Stimulated activated CD8-positive, alpha-beta memory T cell treated with anti-CD3 and anti-CD28 coated beads, Interleukin-15, amount 100 ng/mL, for 4 hours (primary cell): ENCODE measurements at places on chromosomes 6 and 20.

DNA sequence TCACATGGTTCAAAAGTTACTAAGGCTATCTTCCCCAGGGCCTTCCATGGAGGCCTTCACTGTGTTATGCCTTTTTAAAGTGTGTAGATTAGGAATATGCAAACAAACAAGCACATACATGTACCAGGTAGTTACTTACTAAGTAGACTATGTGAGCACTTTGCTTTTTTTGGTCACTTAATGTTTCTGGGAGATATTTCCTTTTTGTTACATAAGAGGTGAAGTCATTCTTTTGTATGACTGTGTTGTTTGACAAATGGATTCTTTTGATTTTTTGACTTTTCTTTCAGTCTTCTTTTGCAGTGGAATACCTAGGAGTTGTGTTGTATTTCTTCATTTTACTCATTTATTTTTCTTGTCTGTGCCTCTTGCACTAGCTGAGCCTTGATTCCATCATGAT lies 39.6 kb upstream of the BCAS1 start:
- no peak for DNase-seq

DNA sequence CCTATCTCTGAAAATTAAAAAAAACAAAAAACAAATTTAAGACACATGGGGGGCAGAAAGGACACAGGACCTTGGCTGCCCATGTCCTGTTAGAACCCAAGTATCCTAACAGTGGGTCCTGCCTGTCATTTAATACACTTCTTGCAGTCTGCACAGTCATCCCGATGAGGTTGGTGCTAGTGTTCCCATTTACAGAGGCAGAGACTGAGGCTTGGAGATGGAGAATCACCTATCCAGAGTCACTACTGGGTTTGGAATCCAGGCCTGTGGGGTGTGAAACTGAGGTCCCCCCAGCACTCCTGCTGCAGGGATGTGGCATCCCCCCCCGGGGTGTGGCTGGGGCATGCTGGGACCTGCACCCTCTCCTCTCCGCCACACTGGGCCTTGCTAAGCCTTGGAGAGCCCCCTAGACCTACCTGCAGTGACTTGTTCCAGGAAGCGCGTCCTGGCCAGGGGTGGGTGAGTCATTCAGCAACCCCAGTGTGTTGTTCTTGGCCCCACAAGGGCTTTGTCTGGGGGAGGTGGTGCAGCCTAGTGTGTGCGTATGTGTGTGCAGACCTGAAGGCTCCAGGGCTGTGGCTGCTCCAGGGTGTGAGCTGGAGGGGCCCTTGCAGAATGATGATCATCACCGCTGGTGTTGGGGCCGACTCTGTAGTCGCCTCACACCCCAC lies 49.7 kb downstream of the BCAS4 start:
- DNase-seq: peak; percentile 14

DNA sequence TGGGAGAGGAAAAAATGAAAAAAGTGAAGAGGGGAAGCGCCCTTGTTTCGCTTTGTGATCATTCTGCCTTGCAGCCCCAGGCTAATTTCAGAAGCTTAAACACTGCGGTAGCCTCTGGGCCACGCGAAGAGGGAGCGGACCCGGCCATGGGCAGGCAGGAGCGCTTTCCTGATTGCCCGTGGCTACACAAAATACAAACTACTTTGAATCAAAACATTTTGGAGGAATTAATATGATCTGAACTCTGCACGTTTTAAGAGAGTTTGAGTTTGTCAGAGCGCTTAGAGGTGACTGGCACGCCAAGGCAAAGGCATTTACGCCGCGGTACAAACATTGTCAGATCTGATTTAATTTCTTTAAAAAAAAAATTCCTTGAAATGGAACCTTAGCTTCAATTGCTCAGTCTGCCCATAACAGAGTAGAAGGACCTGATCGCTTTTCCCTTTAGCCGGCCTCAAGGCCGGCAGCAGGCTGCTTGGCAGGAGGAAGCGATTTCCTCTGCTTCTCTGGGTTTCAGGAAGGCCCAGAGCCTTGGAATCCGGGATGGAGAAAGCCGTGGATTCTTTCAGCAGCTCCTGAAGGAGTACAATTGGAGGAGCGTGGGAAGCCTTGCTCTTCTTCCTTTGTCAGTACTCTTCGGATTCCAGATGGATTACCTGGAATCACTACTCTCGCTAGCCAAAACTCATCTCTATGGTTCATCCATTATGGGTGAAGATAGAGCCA lies 9.7 kb downstream of the TFAP2D start:
- DNase-seq: no peak

GRCh38 chr6:166726201-166726600 lies 99.2 kb upstream of the RPS6KA2 start:
- no peak for DNase-seq

- DNase-seq: no peak
Measured at GRCh38 chr20:5156675-5157448, 30.1 kb downstream of the CDS2 start.

- no peak for DNase-seq
Measured at GRCh38 chr6:141437011-141437410, 695.7 kb upstream of the GJE1 start.

- no peak for DNase-seq
Measured at GRCh38 chr20:1722513-1723050, 65.0 kb upstream of the SIRPG start.

GRCh38 chr6:35428421-35429149 lies 23.6 kb upstream of the FANCE start:
- no peak for DNase-seq

DNA sequence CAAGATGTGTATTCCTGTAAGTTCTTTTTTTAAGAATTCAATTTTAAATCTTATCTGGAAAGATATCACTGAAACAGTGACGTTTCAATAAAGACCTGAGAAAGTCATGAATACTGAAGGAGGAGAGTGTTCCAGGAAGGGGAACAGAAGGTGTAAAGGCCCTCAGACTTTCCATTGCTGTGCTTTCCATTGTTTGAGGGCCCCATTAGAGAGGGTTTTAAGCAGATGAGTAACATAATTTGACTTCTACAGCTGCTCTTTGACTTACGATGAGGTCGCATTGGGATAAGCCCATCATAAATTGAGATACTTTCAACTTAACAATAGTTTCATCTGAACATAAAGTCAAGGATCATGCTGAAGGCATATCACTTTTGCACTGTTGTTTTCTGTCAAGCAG lies 24.7 kb downstream of the ACOT13 start:
- no peak for DNase-seq

GRCh38 chr20:31485450-31486339 lies 10.6 kb downstream of the REM1 start:
- no peak for DNase-seq

DNA sequence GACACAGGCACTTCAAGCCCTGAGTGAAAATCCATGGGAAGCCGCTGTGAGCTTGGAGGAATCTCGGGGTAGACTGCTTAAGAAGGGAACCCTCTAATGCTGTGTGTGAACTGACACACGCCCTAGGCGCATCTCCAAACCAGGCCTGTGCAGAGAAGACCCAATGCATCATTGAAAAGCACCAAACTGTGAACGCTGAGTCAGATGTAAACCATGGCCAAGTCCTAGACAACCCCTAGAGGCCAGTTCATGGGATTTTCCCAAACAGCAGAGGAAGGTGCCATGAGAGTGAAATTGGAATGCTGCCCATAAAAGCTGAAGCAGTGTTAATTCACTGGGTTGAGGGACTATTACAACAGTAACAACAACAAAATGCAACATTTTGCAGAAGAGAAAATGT lies 296.5 kb downstream of the SMOC2 start:
- DNase-seq: no peak

GRCh38 chr6:13836170-13836569 lies 21.8 kb upstream of the MCUR1 start:
- no peak for DNase-seq

GRCh38 chr20:56400001-56400640 lies 7.7 kb downstream of the CSTF1 start:
- DNase-seq: no peak

- DNase-seq: no peak
Measured at GRCh38 chr6:43968110-43968965, 158.9 kb downstream of the MRPL14 start.

GRCh38 chr20:8272766-8273165 lies 140.7 kb downstream of the PLCB1 start:
- DNase-seq: no peak

DNA sequence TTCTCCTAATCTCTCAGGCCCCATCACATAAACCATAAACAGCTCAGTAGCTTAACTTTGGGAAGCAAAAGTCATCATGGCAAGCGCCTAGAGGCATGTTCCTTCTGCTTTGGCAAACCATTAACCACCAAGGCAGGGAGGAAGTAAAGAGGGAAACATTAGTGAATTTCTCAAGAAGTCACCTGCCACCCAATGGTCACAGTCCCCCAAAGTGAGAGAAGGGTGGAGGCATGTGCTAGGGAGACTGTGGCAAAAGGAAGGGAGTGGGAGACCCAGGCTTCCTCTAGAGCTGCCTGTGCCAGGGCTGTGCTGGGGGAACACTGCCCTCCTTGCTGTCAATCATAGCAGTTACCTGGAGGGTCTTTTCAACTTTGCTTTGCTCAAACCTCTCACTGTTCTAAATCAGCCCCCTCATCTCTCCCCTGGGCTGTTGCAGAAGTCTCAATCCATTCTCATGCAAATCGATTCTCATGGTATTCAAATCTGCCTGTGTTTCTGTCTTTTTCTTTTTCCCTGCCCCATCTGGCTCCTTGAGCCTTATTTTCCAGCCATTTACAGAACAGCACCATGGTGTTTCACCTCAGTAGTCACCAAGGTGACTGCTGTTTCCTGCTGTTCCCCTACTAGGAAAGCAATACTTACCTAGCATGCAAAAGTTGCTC lies 1.8 kb upstream of the RNF24 start:
- no peak for DNase-seq

DNA sequence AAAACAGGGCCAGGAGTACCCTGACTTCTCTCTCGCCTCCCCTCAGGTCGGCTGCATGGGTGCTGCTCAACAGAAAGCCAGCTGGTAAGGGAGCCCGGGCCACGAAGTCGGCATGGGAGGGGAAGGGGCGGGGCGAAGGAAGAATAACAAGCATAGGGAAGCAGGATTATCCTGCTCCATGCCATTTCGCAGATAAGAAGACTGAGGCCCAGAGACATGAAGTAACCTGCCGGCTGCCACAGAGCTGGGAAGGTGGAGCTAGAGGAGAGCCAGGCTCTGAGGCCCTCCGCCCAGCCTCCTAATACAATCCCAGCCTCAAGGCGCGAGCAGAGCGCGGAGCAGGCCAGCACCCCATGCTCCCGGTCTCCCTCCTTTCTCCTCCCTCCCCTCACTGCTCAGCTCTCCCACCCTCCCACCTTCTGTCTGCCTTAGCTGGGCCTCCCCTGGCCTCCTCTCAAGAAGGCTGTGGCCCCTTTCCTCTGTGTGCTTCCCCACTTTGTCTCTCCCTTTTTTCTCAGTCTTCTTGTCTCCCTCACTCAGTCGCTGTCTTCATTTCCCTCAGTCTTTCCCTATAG lies 13.2 kb upstream of the HMGA1 start:
- DNase-seq: no peak

DNA sequence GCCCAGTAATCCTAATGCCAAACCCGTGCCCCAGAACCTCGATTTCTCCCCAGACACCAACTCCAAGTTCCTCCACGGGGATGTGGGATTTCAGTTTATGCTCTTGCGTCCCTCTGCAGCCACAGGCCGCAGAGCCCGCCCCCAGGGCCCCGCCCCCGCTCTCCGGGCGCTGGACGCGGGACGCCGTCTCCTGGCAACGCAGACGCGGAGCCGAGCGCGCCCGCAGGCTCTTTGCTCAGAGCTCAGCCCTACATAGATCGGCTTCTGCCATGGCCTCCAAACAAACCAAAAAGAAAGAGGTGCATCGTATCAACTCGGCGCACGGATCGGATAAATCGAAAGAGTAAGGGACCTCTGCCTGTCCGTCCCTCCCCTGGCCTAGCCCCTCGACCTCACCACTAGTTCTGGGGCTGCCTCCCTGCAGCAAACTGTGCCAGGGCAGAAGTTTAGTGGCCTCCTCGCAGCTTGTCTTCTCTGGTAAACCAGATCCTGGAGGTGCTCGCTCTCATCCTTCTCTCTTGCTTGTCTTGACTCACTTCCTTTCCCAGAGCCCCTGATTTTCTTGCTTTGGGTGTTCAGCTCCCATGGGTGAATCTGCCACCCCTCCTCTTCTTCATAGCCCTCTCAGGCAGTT lies at the start of gene ADGB:
TSS of gene ADGB (plus strand) at position 201 of the 634 bp plus-strand sequence. CDS start at position 270, 69 bp downstream.
- no peak for DNase-seq

DNA sequence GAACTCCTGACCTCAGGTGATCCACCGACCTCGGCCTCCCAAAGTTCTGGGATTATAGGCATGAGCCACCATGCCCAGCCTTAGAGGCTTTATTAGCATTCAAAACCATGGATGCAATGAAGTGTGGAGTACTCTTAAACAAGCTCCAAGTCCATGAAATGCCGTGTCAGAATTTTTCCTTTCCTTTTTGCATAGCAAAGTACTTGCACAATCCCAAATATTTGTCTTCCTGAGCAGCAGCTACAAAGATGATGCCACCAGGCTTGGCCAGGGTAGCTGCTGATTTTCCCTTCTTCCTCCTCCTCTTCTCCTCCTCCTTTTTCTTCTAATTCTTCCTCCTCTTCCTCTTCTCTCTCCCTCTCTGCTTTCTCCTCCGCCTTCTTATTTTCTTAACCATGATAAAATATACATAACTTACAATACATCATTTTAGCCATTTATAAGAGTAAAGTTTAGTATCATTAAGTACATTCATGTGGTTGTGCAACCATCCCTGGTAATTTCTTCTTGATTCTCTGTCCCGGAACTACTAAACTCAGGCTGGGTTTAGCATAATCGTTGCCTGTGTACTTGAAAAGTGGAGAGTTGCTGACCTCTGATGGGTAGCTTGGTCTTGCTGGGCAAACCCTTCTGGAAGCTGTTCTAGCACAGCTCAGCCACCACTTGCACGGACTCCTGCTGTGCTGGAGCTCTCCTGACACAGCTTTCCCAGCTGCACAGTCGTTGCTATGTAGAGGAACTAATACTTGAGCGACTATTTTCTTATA lies 20.3 kb downstream of the MUCL3 start:
- DNase-seq: no peak

- DNase-seq: no peak
Measured at GRCh38 chr6:111743862-111744692, 129.2 kb downstream of the FYN start.

GRCh38 chr6:156996265-156996664 lies 219.1 kb downstream of the ARID1B start:
- no peak for DNase-seq

DNA sequence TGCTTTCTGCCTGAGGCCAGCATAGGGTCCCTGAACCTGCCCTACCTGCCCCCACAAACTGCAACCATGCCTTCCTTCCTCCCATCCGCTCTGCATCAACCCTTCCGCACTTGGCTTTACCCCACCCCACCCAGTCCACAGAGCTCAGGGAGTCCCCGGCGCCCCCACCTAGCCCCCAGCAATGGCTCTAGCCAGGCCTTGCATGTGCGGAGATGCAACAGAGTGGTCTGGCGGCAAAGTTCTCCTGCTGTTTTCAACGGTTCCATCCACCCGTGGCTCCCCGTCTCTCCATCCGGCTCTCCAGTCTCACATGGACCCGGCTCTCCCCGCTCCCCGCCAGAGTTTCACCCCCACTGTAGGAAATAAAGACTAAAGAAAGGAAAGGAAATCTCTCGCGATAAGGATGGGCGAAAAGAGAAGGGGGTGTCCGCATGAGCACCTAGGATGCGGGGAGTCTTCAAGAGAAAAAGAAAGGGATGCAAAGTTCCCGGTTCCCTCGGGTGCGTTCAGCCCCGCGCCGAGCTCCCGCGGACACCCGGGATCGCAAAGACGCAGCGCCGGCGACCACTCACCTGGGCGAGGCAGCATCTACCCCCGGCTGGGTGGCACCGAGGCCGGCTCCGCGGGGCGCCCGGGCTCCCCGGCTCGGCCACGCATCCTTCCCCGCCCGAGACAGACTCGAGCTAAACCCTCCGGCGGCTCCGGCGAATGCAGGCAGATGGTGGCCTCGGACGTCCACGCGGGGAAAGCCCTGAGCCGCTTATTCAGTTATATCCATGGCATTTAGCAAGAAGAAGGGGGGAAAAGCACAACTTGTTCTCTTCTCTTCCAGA lies 579 bp downstream of the LRFN2 start:
- DNase-seq: no peak
